ENCODE measurements at places on chromosomes 1 and 21. TPM values are rescaled to one million over a fixed set of nuclear protein-coding genes. Genes with fewer than 3 reads are reported as not detected.

Gene FAM177B
- total RNA-seq = 0.82 TPM

Gene DYNLT4
- not detected for total RNA-seq

Gene COL6A1
- total RNA-seq = 489 TPM

Gene DSCAM
- 11.8 TPM for total RNA-seq

Gene TESK2
- 4.8 TPM for total RNA-seq

Gene PTCH2
- 4.6 TPM for total RNA-seq

Data from camera-type eye (tissue), 1 donor.